ENCODE measurements at places on chromosomes 11 and 22.

- no peak for DNase-seq
These were observed 52.4 kb downstream of the TECTA start for GRCh38 chr11:121153472-121153871.

DNA sequence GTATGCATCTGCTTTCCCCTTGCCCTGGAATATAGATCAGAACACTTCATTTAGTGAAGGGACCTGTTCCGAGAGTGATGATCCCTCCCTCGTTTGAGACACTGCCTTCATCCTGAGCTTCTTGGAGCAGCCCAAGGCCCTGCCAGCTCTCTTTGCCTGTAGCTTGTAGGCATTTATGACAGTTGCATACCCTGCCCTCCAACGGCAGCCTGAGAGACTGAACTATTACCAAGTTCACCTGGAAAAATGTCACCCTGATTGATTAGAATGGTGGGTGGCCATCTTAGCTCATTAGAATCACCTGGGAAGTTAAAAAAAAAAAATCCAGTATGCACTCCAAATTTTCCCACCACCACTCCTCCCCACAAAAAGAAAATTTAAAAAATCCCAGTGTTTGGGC, 1.5 kb downstream of the MICAL3 start:
- no peak for DNase-seq

DNA sequence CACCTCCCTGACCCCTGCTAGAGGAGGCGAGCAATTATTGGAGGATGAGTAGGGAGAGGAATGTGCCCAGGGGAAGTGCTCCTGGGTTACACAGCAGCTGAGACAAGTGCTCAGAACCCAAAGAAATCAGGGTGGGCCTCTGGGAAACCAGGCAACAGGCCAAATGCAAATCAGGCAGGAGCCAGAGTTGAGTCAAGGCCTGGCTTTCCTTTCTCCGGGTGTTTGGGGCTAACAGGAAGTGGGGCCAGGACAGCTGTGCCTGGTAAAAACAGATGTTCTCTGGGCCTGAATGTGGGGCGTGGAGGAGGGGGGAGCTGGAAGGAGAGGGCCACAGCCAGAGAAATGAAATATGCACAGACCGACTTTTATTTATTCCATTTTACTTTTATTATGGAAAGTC, 22.0 kb downstream of the MFNG start:
- DNase-seq: no peak

DNA sequence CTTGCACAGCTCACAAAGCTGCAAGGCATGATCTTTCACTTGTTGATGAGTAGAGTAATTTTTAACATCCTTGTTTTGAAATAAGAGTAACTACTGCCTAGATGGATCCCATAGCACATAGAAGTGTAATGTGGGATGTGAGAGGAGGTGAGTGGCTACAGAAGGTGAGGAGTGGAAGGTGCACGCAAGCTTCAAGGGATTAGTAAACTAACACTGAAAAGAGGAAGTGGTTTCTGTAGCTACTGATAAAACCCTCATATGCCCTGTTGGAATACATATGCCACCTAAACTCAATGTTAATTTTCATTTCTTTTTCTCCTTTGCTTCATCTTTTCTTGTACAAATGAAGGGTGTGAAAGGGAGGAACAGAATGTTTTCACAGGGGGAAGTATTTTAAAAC, 22.0 kb upstream of the CTSC start:
- no peak for DNase-seq

Data from T follicular helper cell (primary cell).